NCI-H1092 treated with DMSO at 0.1 percent for 48 hours (cell line): ENCODE measurements at places on chromosomes 7 and 10.

- DNase-seq, result no peak
These were observed 45.0 kb upstream of the GPR37 start for GRCh38 chr7:124810605-124811004.

GRCh38 chr7:107690611-107691010 is 30.0 kb downstream of the SLC26A4 start:
- no peak for DNase-seq

GRCh38 chr7:33009734-33010133 is 52.5 kb downstream of the FKBP9 start:
- no peak for DNase-seq

GRCh38 chr10:60189861-60190475 is 199.7 kb downstream of the ANK3 start:
- no peak for DNase-seq

DNA sequence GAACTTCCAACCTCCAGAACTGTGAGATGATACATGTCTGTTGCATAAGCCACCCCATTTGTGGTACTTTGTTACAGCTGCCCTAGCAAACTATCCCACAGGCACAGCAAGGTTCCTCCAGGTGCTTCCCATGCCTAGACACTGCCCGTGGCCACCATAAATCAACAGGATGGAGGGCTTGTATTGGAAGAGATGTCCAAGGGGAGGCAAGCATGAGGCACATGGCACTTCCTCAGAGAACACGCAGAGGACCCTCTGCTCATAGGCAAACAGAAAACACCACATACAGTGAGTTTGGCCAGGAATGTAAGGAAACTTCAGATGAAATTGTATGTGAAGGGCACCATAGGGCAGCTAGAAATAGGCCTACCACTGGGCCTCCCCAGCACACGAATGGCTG is 291.1 kb downstream of the GRID1 start:
- no peak for DNase-seq

GRCh38 chr7:85328456-85328998 is 141.7 kb upstream of the SEMA3D start:
- no peak for DNase-seq

- no peak for DNase-seq
These were observed 96.4 kb downstream of the OSBPL3 start for GRCh38 chr7:24883622-24884013.

- no peak for DNase-seq
These were observed 3.3 kb downstream of the GDF2 start for GRCh38 chr10:47325303-47326291.

GRCh38 chr10:107653832-107654287 is 489.4 kb upstream of the SORCS1 start:
- no peak for DNase-seq

- peak; percentile 26 for DNase-seq
These were observed 238.8 kb downstream of the BAMBI start for GRCh38 chr10:28915989-28916588.

DNA sequence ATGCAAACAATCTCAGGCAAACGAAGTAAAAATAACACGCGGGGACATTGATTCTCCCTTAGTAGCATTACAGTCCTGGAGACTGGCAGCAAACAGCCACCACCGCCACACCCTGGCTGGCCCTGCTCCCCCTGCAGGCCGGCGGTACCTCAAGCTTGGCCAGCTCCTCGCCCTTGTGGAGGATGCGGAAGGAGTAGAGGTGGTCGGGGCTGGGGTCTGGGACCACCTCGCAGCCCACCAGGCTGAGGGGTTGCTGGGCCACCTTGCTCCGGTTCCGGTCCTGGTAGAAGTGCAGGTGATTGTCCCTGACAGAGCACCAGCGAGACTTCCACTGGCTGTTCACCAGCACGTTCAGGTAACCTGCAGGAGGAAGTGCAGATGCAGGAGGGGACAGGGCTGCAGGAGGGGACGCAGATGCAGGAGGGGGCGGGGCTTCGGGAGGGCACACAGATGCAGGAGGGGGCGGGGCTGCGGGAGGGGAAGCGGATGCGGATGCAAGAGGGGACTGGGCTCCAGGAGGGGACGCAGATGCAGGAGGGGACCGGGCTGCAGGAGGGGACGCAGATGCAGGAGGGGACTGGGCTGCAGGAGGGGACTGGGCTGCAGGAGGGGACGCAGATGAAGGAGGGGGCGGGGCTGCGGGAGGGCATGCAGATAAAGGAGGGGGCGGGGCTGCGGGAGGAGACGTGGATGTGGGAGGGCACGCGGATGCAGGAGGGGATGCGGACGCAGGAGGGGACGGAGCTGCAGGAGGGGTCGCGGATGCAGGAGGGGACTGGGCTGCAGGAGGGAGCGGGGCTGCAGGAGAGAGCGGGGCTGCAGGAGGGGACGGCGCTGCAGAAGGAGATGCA is 65.7 kb downstream of the VWA2 start:
- DNase-seq, result peak; percentile 33

GRCh38 chr10:76119036-76119435 is 687.6 kb downstream of the LRMDA start:
- DNase-seq, result no peak

GRCh38 chr7:124856299-124856888 is 73.2 kb downstream of the POT1 start:
- peak; percentile 54 for DNase-seq

DNA sequence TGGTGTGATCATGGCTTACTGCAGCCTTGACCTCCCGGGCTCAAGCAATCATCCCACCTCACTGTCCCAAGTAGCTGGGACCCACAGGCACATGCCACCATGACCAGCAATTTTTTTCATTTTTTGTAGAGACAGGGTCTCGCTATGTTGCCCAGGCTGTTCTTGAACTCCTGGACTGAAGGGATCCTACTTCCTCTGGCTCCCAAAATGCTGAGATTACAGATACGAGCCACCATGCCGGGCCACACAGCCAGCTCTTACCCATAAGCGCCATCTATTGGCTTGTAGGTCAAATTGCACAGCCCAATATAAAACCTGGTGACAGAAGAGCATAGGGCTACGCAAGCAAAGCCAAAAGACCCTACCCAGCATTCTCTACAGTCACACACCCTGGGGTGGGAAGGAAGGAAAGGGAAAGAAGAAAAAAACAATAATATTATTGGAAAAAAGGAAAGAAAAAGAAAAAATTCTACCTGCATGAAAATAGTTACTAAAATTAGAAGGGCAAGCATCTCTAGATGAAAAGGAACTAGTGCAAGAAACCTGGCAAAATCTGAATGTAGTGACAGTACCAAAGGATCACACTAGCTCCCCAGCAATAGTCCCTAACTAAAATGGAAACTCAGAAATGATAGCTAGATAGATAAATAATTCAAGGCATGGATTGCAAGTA is 29.4 kb upstream of the AMPH start:
- DNase-seq, result peak; percentile 66

- DNase-seq, result no peak
These were observed 2.1 kb upstream of the LRMDA start for GRCh38 chr10:75429159-75429827.

DNA sequence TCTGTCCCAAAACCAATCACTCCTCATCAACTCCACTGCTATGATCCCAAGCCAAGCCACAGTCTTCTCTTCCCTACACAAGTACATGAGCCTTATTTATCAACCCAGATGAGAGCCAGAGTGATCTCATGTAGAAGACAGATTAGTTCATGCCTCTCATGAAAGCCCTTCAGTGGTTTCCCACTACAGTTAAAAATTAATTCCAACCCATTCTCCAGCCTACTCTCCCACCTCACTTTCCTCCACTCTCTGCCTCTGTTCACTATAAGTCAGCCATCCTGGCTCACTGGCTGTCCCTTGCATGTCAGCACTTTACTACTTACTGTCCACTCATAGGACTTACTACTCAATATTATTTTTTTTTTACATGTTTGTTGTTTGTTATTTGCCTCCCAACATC is 67.3 kb downstream of the CACUL1 start:
- no peak for DNase-seq

DNA sequence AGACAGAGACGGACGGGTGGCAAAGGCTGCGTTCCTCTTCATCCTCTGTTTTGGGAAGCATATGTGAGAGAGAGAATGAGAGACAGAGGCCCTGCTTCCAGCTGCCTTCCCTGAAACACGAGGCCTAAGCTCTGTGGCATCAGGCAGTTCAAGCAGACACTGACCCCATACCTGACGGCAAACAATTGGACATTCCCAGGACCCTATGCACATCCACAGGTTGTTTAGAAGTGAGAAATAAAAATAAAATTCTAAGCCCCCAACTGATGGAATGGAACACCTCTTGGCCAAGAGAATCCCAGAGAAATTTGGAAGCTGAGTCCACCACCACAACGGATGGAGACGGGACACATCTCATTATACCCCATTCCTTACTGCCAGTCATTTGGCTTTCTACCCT is 105.3 kb downstream of the CPXM2 start:
- DNase-seq, result no peak

DNA sequence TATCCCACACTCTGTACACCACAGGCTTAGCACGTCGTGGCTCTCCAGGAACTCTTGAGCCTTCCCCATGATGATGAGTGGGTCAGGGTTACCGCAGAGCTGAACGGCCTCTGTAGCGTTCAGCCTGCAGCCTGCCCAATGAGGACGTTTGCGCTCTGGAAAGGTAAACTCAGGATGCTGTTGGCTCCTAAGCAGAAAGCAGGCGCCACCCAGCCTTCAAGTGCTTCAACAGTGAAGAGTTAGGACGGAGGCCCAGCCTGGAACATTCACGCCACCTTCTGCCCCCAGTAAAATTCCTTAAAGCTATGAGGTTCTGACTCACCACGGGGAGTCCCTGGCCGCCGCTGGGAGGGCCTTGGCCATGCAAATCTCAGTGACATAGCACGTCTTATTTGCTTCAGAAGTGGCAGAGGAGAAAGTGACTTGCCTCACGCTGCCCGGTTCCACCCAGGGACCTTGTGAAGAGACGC is 161.5 kb upstream of the SH2B2 start:
- DNase-seq, result no peak

DNA sequence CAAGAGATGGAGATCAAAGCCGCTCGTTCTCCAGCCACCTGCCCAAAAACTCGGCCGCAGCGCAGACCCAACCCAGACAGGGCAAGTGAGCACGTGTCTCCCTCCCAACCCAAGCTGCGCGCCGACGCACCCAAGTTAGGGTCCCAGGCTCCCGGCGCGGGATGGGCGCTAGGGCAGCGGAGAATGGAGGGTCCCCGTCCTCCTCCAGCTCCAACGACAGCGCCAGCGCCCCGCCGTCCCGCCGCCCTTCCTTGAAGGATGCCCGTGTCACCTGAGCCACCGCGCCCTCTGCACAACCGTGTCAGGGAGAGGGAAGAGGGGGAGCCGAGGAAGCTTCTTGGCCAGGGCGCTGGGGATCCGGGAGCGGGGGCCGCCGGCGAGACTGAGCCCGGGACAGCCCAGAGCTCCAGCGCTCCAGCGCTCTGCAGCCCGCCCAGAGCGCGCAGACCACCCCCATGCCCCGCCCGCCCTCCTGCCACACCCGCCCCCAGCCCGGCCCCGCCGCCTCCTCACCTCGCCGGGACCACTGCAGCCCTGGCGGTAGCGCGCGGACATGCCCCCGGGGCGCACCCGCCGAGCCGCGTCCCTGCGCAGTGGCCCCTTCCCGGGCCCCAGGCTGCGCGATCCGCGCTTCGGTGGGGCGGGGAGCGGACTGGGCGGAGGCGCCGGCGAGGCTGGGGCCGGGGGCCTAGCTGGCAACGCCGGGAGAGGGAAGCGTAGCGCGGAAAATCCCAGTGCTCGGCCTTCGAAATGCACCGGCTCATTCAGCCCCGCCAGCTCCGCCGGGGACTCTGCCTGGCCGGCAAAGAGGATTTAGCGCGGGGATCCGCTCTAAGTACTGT is at the start of gene SLC16A12:
Gene SLC16A12, minus strand, starts transcription at position 424 of the 842 bp plus-strand sequence. CDS start 73,016 bp downstream, outside the sequence.
- no peak for DNase-seq

- DNase-seq, result no peak
These were observed 24.7 kb downstream of the GHRHR start for GRCh38 chr7:30988351-30989005.

GRCh38 chr7:82593780-82594179 is 150.2 kb upstream of the CACNA2D1 start:
- DNase-seq, result peak; percentile 94

DNA sequence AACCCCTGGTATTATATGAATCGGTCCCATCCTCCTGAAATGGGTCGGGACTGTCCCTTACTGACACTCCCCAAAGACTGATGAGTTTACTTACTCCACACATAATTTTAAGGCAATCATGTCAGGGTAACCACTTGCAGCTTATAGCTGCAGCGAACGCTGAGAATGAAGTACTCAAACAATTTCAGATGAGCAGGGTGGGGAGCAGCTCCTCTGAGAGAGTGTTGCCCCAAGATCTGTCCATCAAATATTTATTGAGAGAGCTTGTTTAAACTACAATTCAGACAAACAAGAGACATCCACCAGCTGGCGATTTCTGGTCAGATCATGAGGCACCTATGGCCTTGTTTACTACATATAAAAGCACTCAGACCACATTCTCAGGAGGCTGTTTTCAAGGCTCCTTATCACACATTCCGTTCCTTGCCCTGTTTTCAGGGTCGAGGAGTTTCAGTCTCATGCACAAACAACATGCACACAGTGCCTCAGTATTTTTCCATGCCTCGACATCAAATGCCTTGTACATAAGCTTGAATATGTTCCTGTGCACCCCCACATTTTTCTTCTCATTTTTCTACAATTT is 80.1 kb downstream of the THSD7A start:
- DNase-seq, result no peak

GRCh38 chr7:100220586-100221230 is 959 bp downstream of the PVRIG start:
- DNase-seq, result no peak

DNA sequence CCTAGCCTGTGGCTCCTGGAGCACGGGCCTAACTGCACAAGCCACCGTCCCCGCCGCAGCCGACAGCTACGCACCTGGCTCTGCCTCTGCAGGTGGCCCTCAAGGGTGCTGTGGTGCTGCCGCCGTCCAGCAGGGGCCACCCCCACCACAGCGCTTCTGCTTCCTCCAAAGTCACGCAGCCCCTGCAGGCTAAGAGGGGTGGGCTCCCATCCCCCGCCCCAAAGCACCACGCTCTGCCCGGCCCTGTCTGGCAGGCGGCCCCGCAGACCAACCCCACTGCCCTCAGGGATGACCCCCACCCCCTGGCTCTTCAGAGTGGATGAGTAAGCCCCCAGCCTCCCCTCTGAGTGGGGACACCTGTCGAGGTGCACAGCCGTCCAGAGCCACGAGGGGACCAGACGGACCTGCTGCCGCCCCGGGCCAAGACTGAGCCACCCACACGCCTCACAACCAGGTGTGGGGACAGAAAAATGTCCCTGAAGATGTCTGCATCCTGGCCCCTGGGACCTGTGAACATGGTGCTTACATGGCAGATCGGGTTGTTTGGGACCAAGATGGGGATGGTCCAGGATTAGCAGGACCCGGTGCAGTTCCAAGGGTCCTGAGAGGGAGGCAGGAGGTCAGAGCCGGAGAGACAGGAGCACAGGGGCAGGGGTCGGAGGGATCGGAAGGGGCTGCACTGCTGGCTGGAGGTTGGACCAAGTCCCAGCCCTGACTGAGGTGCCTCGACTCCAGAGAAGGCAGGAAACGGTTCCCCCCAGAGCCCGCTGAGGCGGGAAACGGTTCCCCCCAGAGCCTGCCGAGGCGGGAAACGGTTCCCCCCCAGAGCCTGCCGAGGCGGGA is 9.0 kb upstream of the ADAP1 start:
- peak; percentile 6 for DNase-seq

- no peak for DNase-seq
These were observed 459.1 kb downstream of the PLXNA4 start for GRCh38 chr7:132117181-132117580.

- DNase-seq, result no peak
These were observed 187.3 kb upstream of the IMMP2L start for GRCh38 chr7:111749625-111750024.
